ENCODE measurements at places on chromosomes 4 and X.

GRCh38 chr4:142846108-142846728, at the start of gene INPP4B:
Gene INPP4B, minus strand, starts transcription at chr4:142846301.
- peak; percentile 61 for DNase-seq

DNA sequence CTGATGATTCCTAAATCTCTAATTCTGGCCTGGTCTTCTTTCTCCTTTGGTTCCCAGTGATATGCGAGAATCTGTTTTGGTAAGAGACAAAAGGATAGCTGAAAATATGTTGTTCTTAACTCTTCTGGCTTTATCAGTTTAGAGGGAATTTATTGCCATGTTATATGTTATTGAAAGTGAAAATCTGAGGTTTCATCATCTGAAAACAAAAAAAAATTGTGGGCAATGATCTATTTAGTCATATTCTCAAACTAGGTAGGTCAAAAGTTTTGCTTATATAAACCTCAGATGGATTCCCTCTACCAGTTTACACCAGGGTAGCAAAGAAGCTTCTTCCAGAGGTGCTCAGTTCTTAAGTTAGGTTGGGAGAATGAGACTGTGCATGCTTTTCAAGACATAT, 103.6 kb downstream of the ITM2A start:
- DNase-seq, result no peak

DNA sequence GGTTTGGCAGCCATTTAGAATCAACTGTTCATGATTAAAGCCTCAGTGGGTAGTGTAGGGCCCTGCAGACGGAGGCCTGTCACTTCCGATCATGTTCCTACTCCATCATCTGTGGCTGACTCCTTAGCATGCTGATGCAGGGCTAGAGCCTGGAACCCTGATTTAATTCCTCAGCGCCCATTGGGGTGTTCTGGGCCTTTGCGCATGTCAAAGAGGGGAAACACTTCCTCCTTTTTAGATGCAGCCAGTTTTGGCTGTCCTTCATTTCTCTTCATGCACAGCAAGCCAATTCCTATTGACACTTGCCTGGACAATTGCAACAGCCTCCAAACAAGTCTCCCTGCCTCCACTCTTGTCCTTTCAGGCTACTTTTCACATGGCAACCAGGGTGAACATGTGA, 51.9 kb upstream of the MAGEA4 start:
- no peak for DNase-seq

GRCh38 chrX:153909024-153909979, 4.8 kb downstream of the AVPR2 start:
- no peak for DNase-seq

DNA sequence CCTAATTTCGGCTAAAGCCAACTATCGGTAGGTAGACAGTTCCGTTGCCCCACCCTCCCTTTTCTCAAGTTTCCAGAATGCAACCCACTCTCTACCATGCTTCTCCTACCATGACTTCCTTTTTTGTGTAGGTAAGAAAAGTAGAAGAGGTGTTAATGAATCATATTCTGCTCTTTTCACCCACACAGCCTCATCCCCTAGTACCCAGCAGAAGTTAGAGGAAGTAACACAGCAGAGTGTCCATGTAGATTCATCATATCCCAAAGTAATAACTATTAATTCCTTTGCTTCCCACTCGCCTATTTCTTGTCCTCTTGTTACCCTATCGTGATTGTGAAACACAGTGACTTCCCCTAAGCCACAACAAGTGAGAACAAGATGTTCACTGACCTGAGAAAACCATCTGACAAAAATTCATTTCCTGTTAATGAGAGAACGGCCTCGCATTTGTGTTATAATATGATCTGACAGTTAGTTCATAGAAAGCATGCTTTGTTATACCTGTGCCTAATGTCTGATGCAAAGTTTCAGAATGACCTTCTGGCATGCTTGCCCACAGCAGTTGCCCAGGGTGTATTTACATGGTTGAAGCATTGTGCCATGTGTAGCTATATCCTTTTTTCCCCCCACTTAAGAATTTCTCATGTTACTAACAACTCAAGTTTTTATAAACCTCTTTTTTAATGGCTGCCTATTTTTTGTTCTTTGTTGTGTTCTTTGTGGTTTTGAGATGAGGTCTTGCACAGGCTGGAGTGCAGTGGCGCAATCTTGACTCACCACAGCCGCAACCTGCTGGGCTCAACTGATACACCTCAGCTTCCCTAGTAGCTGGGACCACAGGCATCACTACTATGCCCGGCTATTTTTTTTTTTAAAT, 185.6 kb downstream of the RAP1GDS1 start:
- peak; percentile 79 for DNase-seq

All from activated CD4-positive, alpha-beta memory T cell treated with anti-CD3 and anti-CD28 coated beads, Interleukin-2, amount 10 ng/mL, durations not matched to agents 7 days and 5 days (primary cell).